ENCODE measurements at places on chromosomes 5 and 9.

DNA sequence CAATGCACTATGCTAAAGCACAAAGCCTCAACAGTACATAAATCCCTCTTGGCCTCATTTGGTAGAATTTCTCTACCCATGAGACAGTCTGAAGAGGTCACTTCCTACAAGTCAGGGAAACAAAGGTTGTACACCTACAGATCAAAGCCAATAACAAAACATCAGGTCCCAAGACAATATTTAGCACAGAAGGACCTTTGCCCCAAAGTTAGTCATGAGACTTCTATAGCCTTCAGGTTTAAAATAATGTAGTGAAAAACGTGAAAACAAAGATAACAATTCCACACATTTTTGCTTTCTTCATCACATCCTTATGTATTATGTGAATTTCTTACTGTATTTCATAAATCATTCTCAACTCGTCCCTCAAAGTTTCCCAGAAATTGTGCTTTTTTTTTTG, 15.8 kb downstream of the AFF4 start:
- no peak for DNase-seq

DNA sequence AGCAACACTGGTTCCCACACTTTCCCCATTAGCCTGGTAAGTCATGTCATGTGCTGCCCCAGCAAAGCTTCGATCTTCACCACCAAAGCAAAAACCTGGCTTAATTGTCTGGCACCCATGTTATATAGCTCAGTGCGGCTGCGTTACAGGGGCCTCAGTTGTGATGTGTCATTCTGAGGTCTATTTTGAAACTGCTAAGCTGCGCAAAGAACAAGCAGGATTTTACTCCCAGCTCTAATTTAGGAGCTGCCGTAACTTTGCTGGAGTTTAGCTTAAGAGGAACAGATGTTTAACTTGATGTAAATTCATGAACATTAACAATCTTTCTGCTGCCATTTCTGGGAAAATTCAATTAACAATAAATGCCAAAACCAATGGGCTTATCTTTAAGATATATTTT, 274.1 kb downstream of the HSPA4 start:
- DNase-seq = no peak

DNA sequence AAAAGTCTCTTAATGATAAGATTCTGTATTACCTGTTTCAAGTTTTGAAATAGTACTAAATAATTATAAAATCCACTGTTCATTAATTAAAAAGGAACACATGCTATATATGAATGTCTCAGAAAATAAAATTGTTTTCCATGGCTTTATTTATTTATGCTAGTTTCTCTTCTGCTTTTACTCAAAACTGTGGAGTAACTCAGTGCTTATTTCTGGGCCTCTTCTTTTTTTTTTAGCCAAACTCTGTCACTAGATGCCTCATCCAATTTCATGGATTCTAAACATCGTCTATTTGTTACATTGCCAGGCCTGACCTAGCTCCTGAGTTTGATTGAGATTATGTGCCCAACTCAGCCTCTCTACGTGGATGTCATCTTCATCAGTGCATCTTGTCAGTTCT, 1509.7 kb downstream of the MAT2B start:
- no peak for DNase-seq

GRCh38 chr5:160434022-160434531, 12.4 kb downstream of the PTTG1 start:
- DNase-seq = peak; percentile 65

- no peak for DNase-seq
Measured at GRCh38 chr5:170126626-170127025, 20.9 kb downstream of the FOXI1 start.

Measured in left hindlimb (tissue), 1 donor.